ENCODE measurements at places on chromosomes 12 and 14.

- no peak for DNase-seq
Measured at GRCh38 chr14:100585448-100586152, 1.6 kb downstream of the BEGAIN start.

DNA sequence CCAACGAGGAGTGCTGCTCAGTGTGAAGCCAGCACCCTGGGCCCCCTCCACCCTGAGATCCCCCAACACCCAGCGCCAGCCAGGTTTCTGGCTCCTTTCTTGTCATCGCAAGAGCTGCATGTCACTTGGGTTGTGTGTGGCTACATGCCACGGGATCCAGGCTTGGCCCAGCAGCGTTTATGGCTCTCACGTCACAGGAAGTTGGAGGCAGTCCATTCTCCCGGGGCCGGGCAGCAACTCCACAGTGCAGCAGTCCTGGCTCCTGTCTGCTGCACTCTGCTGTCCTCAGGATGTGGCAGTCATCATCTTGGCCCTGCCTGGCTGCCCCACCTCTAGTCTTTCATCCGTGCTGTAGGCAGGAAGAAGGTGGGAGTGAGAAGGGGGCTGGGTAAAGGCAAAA is 78.3 kb downstream of the AACS start:
- peak; percentile 58 for DNase-seq

- no peak for DNase-seq
Measured at GRCh38 chr14:65192686-65193085, 90.4 kb upstream of the MAX start.

DNA sequence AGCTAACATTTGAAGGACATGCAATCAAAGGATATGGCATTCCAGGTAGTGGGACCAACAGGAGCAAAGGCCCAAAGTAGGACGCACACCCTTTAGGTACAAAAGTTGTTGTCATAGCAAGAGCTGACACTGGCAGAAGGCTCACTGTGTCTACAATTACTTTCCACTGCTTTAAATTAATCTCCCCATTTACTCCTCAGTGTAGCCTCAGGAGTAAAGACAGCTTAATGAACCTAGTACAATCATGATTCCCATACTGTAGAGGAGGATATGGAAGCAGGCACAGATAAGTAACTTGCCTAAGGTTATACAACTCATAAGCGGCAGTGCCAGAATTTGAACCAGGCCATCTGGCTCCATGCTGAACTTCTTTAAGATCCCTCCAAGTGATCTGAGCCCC is 212.9 kb upstream of the SFSWAP start:
- DNase-seq, result no peak

DNA sequence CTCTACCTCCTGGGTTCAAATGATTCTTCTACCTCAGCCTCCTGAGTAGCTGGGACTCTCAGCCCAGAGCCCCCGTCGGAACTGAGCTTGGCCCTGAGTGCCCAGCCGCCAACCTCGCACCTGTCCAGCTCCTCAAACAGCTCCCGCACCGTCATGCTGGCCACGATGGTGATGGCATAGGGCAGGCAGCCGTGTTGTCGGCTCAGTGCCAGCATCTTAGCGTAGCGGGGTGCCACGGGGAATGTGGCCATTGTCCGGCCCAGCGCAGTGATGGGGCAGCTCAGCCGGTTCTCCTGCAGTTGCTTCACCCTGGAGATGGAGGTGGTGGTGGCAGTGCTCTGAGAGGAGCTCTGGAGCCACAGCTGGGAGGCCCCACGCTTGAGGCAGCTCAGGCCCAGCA is 32.4 kb downstream of the DHX37 start:
- DNase-seq, result no peak

- DNase-seq, result no peak
Measured at GRCh38 chr14:59240356-59240755, 51.9 kb downstream of the DAAM1 start.

- DNase-seq, result no peak
Measured at GRCh38 chr14:78319406-78319805, 149.2 kb downstream of the NRXN3 start.

- no peak for DNase-seq
Measured at GRCh38 chr14:99190696-99191394, 81.2 kb downstream of the BCL11B start.

DNA sequence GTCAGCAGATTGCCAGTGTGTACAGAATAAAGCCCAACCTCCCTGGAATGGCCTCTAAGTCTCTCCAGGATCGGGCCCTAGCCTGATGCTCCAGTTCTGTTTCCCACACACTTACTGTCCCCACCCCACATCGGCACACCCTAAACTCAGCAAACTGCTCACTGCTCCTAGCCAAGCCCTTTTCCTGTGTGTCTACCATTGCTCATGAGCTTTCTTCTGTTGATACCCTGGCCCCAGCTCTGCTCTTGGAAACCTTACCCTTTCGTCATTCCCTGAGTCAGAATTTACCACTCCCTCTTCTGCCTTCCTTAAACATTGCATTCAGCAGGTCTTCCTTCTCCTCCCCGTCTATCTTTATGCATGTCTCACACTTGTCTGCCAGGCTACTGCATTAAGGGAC is 158.9 kb downstream of the TMX1 start:
- DNase-seq, result peak; percentile 91

DNA sequence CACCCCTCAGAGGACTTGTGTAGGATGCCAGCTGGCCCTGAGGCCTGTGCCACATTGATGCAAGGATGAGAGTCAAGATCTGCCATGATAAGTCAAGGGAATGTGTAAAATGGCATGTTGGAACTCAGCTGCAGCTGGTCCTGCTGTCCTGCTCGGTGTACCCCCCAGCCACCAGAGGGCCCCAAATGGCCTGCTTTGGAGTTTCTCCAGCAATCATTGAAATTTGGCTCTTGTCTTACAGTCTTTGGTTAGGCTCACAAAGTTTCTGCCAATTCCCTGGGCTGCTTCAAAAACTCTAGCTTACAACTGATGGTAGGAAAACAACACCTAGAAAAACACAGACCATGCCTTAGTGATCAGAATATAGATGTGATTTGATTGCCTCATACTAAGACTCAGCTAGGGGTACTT is 76.8 kb downstream of the HSD17B6 start:
- peak; percentile 42 for DNase-seq

GRCh38 chr12:86698641-86698980 is 442.4 kb upstream of the MGAT4C start:
- DNase-seq, result peak; percentile 88

DNA sequence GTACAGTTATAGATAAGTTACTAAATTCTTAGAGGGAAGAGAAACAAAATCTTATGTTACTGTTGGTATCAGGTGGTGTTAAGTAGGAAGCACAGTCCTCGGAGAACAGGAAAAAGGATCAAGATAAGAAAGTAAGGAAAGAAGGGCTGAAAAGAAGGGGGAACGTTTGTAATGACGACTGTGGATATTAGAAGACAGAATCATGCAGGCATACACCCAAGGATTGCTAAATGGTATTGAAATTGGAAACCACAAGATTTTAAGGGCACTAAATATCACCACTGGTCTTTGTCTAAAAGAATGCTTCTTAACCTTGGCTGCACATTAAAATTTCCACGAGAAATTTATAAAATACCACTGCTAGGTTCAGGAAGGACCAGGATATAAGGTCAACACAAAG is 34.1 kb upstream of the ERGIC2 start:
- DNase-seq, result no peak

GRCh38 chr14:76715101-76715500 is 46.2 kb upstream of the VASH1 start:
- no peak for DNase-seq

DNA sequence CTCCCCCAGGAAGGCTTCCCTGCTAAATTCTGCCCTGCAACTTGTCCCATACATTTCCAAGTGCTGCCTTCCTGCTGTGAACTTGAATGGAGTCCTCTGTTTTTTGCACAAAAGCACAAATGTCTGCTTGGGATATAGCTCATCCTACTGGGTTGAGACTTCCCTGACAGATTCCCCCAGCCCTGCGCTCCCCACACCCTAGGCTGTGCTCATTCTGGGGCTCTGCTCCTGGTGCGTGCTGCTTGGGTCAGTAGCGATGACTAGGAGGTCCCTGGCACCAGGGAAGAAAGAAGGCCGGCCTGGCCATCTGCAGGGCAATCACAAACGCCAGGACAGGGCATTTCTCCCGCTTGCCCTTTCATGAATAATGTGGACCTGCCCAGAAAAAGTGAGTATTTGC is 29.2 kb upstream of the FKBP4 start:
- no peak for DNase-seq

DNA sequence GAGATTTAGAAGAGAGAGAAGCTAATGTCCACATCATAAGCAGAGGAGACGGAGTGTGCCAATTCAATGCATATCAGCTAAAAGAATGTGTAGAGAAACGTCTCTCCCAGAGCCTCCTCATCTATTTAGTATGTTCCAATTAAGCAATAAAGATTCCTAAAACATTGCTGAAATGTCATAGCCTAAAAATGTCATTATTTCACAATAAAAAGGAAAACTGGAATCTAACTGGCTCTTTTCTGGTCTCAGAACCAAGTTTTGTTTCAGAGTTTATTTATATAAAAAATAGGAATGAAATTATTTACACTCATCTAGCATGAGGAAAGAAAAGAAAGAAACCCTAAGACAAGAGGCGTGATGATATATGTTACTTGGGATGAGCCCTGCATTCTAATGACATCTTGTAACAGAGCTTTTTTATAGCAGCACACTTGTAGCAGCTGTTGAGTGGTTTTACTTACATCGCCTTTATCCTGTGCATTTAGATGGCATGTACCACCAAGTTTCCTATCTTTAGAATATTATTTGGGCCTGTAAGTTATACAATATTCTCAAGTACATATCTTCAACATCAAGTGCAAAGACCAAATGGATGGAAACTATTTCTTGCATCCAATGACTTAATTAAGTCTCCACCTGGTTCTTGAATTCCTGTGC is 266.3 kb upstream of the PRKD1 start:
- peak; percentile 98 for DNase-seq

- no peak for DNase-seq
Measured at GRCh38 chr12:127294651-127295210, 972.2 kb upstream of the TMEM132C start.

GRCh38 chr14:68268197-68268596 is 448.6 kb downstream of the RAD51B start:
- DNase-seq, result no peak

DNA sequence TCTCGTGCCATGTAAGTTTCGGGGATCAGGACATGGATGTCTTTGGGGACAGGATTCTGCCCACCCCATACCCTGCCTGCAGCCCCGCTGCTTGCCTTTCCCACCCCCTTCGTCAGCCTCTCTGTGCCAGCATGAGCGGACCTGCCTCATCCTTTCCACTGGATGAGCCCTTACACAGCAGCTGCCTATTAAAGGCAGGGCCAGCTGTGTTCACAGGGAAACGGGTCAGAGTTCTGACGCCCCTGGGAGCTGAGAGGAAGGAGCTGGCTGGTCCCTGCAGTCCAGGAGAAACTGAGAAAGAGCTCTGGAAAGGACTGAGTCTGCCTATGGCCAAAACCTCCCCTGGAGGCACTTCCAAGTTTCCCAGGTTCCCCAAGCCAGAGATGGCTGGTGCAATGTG is 83.5 kb upstream of the NCOR2 start:
- no peak for DNase-seq

- no peak for DNase-seq
Measured at GRCh38 chr12:45223868-45224267, 8.0 kb downstream of the ANO6 start.

DNA sequence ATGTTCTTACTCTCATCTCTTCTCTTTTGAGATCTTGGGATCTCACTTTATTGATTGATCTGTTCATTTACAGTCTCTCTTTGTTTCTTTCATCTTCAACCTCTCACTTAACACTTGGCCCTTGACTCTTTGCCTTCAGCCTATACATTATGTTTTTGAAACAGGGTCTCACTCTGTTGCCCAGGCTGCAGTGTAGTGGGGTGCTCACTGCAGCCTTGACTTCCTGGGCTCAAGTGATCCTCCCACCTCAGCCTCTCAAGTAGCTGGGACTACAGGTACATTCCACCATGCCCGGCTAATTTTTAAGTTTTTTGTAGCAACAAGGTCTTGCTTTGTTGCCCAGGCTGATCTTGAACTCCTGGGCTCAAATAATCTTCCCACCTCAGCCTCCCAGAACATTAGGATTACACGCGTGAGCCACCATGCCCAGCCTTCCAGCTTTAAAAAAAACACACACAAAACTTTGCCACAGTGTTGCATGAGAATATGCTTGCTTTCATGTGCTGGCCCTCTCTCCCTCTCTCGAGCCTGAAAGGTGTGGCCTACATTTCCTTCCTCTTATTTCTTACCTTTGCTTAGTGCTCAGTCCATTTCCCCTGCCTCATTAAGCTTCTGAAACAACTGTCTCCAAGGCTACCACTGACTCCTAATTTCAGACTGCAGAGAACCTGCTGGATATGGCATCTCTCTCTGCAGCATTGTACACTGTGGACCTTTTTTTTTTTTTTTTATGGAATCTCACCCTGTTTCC is 9.9 kb downstream of the DIP2B start:
- no peak for DNase-seq

GRCh38 chr12:460261-461230 is 807 bp downstream of the B4GALNT3 start:
- no peak for DNase-seq
